Mucosa of descending colon (tissue), 3 donors: ENCODE measurements at places on chromosomes 7 and 10.

- no peak for DNase-seq
Measured at GRCh38 chr7:63931057-63931600, 67.5 kb upstream of the ZNF722 start.

GRCh38 chr10:11950325-11951018 is 92.1 kb downstream of the UPF2 start:
- DNase-seq = no peak

GRCh38 chr7:116180302-116180701 is 30.0 kb upstream of the TES start:
- peak; percentile 46 for DNase-seq

DNA sequence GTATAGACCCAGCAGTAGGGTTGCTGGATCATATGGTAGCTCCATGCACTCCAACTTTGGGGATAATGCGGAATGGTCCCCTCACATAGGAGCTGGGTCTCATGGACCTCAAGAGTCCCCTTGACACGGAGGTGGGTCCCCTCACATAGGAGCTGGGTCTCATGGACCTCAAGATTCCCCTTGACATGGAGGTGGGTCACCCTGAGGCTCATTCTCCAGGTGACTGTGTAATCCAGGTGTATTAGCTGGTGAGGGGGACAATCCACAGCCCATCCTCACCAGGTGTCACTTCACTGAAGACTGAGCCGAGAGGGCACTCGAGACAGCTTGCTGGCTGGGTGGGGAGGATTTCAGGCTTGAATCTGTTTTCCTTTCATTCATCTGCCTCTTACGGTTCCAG is 121.9 kb downstream of the PTPN20 start:
- no peak for DNase-seq

GRCh38 chr10:49625411-49625810 is 11.6 kb downstream of the CHAT start:
- DNase-seq = no peak

DNA sequence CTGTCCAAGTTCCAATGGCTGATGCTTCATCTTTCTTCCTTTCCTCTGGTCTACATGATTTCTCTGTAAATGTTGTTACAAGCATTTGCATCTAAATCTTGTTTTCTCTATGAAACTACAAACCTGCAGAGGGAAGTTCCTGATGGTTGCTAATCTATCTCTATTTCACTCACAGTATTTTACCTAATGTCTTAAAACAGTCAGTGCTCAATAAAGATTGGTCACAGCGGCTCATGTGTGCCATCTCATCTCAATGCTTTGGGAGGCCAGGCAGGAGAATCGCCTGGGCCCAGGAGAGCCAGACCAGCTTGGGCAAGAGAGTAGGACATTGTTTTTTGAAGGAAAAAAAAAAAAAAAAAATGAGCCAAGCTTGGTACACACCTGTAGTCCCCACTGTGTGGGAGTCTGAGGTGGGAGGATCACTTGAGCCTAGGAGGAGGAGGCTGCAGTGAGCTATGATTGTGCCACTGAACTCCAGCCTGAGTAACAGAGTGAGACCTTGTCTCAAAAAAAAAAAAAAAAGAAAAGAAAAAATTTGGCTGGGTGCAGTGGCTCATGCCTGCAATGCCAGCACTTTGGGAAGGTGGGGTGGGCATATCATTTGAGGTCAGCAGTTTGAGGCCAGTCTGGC is 71.3 kb upstream of the ARMC3 start:
- DNase-seq = no peak

- DNase-seq = no peak
Measured at GRCh38 chr10:108443636-108444035, 1279.1 kb upstream of the SORCS1 start.

GRCh38 chr10:132486539-132487121 is 51.0 kb upstream of the INPP5A start:
- DNase-seq = no peak

DNA sequence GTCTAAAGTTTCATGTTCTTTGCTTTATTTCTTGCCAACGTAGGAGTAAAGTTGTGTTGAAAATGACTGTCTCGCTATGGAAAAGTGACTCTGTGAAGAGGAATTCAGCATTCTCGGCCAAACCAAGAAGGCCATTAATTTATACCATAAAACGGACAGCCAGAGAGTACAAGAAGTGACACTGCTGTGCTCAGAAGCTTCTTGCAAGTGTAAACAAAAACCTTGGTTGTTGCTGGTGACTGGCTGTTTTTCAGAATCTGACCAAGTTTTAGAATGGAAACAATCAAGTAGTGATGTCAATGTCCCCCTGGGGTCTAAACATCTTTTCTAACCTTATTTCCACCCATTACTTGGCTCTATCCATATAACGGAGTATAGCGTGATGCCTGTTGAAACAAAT is 201.9 kb downstream of the INHBA start:
- DNase-seq = no peak

DNA sequence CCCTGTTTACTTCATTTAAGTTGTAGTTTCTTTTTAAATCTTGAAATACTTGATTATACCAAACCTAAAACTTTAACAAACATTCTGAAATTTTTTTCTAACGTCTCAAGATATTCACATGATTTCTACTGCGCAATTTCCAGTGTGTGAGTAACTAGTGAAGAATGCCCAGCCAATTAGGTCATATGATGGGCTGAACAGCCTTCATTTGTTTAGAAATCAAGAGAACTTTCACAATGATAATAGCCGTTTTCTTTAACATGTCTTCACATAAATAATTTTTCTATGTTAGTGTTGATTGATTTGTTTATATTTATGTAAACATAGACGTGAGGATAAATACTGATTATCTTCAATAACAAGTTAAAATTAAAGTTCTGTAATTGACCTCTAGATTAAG is 21.8 kb downstream of the STAM start:
- no peak for DNase-seq

- no peak for DNase-seq
Measured at GRCh38 chr10:117131376-117132327, 6.4 kb downstream of the VAX1 start.

DNA sequence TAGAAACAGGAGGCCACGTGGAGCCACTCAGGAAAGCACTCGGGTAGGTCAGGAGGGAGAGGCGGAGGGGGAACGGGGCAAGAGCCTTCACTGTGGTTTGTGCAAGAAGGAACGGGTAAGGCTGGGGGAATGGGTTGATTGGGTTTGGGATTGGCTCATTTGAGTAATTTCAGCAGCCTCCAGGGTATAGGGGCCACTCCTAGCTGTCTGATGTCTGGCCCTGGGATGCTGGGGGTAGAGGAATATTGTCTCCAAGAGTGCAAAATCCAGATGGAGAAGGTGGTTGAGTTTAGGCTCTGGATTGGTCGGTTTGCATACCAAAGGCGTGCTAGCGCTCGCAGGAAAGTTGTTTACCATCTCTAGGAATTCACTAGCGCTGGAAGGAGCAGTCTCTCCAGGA is 47.2 kb downstream of the MYL10 start:
- DNase-seq = no peak

DNA sequence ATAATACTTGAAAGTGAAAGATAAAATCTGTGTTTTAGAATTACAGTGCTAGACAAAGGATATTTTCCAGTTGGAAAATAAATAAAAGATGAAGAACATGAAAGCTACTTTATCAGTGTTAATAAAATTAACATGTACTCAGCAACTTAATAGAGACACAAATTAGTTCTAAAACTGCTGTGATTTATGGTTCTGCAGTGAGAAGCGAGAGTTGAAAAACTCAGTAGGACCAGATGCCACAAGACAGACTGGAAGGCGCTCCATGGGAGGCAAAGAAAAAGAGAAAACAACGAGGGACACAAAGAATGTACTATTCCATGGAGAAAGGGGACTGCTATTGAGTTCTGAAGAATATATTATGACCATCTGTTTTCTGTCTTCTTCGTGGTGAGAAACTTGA is 590.4 kb downstream of the PHTF2 start:
- no peak for DNase-seq

DNA sequence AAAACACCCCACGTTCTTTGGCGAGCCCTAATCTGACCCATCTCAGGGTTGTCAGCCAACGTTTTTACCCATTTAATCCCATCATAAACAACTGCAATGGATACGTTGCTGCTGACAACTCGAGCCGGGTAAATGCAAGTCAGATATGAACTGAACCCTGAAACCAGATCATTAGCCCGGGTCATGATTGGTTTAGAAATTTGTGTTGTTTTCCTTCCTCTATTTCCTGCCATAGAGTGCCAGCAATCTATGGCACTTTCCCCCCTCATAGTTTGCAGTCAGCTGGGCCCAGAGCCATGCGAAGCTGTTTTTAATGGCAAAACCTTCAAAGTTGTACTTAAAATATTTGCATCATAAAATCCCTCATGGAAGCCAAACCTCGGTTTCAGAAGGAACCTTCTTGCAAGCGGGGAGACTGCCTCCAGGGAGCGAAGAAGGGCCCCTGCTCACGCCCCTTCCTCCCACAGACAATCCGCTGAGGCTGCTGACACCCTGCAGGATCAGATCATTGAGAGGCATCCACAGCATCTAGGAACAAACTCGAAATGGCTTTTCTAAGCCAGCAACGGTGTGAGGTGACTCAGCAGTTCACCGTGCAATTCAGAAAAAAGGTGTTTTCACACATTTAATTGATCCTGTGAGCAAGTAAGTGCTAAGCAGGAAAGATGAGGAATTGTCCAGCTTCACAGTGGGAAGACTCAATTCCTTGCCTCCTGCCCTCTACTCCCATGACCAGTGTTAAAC is 710.1 kb downstream of the PARD3 start:
- DNase-seq = no peak

DNA sequence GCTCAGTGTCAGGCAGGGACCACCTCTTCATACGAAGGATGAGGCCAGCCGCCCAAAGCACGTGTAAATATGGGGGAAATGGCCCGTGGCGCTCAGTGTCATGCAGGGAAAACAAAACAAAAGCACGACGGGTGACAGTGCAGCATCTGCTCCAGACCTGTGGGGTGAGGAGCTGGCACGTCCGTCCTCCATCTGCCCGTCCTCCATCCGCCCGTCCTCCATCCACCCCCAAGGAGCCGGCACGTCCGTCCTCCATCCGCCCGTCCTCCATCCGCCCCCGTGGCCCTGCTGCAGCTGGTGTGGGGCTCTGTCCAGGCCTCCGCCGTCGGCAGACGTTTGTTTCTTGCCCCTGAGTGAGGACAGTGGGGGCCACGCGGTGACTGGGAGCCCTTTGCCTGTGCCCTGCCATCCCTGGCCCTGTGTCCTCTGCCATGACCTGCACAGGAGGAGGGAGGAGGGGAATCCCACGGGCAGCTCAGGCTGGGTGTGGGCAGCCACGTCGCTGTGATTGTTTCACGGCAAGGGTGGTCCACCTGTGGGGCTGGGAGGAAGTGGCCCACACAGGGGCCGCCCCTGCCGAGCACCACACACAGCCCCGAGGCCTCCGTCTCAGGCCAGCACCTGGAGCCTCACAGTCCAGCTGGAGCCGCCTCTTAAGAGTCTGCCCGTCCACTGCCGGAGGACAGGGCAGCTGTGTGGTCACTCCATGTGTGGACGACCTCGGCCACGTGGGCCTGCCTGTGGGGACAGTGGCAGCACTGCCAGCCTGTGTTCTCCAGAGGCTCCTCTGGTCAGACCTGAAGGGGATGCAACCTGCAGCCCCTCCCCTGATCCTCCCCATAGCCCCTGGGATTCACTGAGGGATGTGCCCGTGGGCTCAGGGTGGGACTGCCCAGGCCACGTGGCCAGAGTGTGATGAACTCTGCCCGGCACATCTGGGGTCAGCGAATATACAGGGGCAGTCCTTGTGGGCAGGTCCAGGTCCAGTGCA is 38.2 kb upstream of the DPYSL4 start:
- no peak for DNase-seq
